ENCODE measurements at places on chromosomes 4 and X. TPM values are rescaled to one million over a fixed set of nuclear protein-coding genes. Genes with fewer than 3 reads are reported as not detected.
A peak's percentile ranks its signal among the peaks of the same experiment; 100 is the strongest.

DNA sequence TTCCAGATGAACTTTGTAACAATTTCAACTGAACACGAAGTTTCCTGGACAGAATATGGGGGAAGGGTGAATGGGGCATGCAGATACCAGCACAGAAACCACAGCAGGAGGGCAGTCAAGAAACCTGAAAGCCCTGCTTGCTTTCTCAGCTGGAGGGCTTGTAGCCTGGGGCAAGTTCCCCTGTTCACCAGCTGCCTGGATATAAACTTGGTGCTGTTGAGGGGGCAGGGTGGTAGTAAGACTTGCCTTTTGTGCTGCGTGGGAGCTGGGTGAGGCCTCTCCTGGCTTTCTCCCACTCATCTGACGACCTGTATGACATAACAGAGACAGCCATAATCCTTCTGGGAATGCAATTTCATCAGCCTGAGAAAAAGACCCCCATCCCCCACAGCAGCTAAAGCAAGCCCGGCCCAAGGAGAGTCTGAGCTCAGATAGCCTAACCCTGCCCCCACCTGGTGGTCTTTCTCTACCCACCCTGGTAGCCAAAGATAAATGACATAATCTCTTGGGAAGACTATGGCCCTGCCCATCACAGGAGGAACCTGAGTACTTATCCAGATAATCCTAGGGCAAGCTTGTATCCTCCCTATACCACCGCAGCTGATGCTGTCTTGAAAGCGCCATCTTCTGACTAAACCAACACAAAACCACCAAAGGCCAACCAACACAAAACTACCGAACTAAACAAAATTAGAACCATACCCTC, 234.3 kb downstream of the LAS1L start:
- no peak for DNase-seq

DNA sequence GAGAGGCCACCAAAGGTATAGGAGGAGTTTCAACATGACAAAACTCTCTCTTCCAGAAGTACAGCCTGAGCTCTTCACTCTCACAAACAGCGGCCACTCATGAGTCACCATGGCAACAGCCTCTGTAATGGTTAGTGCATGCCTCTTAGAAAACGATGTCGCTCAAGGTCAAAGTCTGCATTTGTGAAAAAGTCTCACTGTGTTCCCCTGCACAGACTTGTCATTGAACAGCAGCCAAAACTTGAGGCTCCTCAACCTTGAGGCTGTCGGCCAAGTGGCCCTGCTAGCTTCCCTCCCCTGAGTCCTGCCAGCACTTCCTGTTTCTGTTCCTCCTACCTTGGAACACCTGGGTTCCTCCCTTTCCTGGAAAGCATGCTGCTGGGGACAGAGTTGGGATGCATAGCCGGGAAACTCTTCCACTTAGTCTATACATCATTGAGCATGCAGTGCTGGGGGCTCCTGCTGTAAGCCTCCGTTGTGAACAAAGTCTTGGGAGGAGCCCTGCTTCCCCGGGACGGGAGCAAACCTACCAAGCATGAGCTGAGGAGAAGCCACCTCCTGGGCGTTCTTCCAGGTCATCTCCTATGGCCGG, 66.6 kb downstream of the ING2 start:
- DNase-seq: peak; percentile 53

Gene VSIG4
- not detected for polyA plus RNA-seq

Gene RADX
- 0.37 TPM for polyA plus RNA-seq

Data from fibroblast of lung (primary cell).